Activated T-cell treated with anti-CD3 and anti-CD28 coated beads, Interleukin-2, amount 50 U/mL, for 4 hours (primary cell): ENCODE measurements at places on chromosomes 1 and 21. TPM values are rescaled to one million over a fixed set of nuclear protein-coding genes. Genes with fewer than 3 reads are reported as not detected.

Gene LCE1B
- total RNA-seq = not detected

Gene HMGCS2
- not detected for total RNA-seq

Gene OR2AJ1
- not detected for total RNA-seq

Gene RHCE
- total RNA-seq = 0.26 TPM

Gene SPRR2A
- total RNA-seq = not detected

Gene SMIM34
- total RNA-seq = not detected

Gene GREM2
- total RNA-seq = not detected

Gene ZNF683
- 0.11 TPM for total RNA-seq

Gene CD247
- total RNA-seq = 73.2 TPM

Gene SELP
- 0.48 TPM for total RNA-seq

Gene FCER1G
- 0.83 TPM for total RNA-seq

DNA sequence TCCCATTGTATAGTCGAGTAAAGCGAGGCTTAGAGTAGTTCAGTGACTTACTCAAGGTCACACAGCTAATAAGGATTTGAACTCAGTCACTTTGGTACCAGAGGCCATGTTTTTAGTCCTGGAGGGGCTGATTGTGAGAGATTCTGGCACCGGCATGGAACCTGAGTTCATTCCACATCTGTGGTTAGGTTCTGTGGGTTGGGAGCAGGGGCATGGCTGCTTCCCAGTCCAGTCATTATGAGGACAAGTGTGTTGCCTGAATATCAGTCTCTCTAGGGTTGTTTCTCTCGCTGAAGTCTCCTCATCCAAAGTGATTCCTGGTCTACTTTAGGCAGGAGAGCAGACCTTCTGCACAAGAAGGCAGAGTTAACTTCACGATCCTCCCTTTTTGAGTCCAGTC lies 90.6 kb downstream of the C1orf94 start:
- DNase-seq = no peak

- no peak for DNase-seq
These were observed 26.6 kb upstream of the RD3 start for GRCh38 chr1:211518330-211519289.

DNA sequence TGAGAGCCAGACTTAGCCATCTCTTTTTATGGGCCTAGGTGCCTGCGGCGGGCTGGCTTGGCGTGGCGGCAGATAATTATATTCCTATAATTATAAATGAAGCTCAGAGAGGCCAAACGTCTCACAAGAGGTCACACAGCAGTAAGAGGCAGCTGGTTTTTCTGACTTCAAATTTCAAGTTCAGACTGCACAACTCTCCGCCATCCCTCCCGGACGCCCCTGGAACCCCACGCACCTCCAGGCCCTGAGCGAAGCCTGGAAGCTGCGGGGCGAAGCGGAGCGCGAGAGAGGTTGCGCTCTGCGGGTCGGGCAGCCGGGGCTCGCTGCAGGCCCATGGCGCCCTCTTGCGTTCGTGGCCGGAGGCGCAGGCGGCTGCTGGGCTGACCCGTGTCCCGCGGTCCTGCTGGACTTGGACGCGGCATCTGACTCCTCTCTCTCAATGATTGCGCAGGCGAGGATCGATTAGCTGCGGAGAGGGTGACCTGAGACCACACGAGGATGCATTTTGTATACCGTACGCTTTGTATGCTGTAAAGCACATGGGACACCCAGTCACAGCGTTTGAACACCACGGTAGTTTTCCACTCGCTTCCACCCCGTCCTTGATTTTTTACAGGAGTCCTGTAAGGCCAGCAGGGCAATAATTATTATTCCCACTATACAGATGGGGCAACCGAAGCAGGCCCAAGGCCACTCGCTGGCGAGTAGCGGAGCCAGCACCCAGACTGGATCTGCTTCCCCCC lies 272.7 kb downstream of the FOXD2 start:
- peak; percentile 62 for DNase-seq

GRCh38 chr1:24323281-24323680 lies 4.1 kb downstream of the GRHL3 start:
- no peak for DNase-seq

DNA sequence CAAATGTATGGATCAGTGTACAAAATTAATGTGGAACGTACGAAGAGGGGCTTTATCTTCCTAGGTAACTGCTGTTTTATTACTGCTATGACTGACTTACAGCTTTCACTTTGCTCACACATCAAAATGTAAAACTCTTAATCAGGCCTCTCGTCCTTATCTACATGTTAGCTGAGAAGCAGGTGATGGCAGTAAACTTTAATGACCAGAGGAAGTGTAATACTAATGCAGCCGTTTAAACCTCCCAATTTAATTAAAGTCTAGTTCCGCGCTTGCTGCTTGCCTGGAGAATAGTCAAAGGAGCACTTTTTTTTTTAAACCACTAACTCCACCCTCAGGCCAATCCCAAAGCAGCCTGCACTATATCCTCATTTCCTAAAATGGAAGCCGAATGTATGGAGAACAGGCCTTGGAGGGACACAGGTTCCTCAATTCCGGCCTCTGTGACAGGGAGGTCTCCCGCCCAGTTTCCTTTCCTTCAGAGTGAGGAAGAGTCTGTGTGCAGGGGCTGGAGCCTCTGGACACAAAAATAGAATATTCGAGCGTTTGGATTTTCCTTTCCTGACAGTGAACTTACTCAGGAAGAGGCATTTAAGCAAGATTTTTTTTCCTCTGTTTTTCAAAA lies 36.7 kb upstream of the RASAL2 start:
- DNase-seq = no peak

DNA sequence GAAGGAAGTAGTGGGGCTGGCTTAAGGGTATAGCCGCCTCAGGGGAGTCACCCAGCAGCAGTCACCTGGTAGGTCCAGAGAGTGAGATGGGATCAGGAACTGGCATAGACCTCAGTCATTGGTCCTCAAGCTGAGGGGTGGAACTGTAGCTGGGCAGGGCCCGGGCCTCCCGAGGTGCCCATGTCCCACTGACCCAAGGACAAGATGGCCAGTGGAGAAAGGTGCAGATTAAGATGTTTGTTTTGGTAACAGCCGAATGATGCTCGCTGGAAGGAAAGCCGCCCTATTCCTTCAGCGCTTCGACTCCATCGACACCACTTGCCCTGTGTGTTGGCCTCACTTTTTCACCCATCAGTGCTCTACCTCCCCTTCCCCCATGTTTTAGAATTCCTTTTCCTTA lies 16.4 kb downstream of the COL9A2 start:
- no peak for DNase-seq

- DNase-seq = no peak
These were observed 9.7 kb downstream of the ZNF692 start for GRCh38 chr1:248849152-248849551.

DNA sequence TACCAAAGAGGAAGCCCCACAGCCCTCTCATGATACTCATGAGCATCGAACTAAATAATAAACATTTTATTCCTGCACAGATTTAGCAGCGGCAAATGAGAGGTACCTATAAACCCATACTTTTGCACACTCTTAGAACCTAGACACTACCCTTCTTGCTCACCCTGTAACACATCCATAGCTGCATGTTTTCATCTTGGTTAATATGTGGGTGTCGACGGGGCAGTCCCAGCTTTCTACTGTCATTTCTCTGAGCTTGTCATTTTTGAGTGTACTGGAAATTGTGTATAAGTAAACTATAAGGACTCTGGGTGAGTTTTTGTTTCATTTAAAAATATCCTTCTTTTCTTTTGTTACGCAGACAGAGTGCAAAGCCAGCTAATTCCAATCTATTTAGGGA lies 25.5 kb downstream of the OVGP1 start:
- DNase-seq = no peak

DNA sequence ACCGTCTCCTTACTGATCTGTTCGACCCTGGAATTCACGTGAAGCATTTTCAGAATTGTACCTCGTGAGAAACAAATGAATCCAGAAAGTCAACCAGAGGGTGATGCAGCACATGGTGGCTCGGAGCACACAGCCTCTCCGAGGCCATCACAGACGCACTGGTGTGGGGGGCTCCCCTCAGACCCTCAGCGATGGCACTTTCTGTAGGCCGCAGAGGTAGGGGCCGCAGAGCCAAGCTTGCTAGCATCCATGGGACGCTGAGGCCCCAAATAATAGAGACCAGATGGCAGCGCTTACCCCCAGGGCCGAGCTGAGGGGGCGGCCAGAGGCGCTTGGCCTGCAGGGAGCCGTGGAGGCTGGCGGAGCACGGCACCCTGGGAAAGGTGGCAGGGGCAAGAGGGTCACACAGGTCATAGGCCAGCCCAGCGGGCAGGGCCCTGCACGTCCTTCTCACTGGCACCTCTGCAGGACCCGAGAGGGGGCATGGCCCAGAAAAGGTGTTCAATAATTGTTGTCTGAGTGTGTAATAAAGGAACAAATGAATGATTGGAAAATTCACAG lies 28.1 kb upstream of the COL6A2 start:
- DNase-seq = peak; percentile 2

DNA sequence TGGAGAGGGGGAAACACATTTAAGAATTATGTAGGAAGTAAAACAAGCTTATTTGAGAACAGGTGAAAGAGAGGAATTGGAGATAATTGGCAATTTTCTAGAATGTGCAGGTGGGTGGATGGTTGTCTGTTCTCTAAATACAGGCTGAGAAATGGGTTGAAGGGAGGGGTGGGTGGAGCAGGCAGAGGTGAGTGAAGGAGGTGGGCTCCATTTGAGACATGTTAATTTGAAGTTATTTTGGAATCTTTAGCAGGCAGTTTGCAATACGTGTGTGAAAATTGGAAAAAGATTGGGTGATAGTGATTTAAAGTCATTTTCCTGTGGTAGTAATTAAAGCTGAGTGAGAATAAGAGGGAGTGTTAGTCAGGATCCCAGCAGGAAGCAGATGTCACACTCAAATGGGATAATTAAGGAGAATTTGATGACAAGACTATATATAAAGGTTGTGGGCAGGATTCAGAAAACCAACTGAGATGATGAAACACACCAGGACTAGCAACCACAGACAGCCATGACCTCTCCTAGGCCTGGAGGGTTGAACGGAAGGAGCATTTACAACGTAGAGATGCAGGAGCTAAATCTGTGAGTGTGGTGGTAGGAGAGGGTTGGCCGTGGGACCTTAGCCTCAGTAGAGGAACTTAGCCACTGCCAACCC lies 40.6 kb downstream of the CHRM3 start:
- DNase-seq = no peak

GRCh38 chr1:152047413-152047729 lies 10.6 kb upstream of the S100A11 start:
- DNase-seq = peak; percentile 9

- DNase-seq = no peak
These were observed 10.1 kb upstream of the ABCA4 start for GRCh38 chr1:94130851-94131595.

DNA sequence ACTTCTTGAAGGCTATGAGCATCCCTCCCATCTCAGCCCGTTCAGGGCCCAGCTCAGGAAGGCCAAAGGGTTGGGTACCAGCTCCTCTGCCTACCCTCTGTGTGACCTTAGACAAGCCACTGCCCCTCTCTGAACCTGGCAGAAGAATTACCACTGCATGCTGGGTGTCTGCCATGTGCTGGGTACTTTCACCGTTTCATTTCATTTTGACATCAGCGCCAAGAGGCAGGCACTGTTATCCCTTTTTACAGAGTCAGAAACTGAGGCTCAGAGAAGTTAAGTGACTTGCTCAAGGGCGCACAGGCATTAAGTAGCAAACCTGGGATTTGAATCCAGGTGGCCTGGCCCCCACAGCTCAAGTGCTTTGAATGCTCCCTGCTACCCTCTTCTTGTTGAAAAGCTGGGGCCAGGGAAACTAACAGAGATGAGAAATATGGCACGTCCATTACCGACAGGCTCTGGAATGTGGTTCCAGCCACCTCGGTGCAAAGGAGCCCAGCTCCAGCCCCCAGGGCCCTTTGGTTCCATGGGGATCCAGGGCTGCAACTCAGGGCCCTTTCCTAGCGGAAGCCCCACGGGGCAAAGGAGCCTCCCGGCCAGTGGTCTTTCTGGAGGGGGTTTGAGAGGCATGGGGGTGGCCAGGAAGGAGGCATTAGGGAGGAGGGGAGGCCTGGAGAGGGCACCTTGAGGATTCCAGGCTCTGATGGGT lies 6.5 kb downstream of the TMEM82 start:
- no peak for DNase-seq

- no peak for DNase-seq
These were observed 41.4 kb downstream of the SCMH1 start for GRCh38 chr1:41200728-41201127.

GRCh38 chr1:246382589-246383238 lies 124.4 kb downstream of the SMYD3 start:
- no peak for DNase-seq

- no peak for DNase-seq
These were observed 692 bp downstream of the TARDBP start for GRCh38 chr1:11013160-11013531.

DNA sequence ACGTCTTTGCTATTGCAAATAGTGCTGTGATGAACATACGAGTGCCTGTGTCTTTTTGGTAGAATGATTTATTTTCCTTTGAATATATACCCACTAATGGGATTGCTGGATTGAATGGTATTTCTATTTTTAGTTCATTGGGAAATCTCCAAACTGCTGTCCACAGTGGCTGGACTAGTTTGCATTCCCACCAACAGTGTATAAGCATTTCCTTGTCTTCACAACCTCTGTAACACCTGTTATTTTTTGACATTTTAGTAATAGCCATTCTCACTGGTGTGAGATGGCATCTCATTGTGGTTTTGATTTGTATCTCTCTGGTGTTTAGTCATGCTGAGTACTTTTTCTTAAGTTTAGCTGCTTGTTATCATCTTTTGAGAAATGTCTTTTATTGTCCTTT lies 215.0 kb downstream of the FMN2 start:
- DNase-seq = no peak

DNA sequence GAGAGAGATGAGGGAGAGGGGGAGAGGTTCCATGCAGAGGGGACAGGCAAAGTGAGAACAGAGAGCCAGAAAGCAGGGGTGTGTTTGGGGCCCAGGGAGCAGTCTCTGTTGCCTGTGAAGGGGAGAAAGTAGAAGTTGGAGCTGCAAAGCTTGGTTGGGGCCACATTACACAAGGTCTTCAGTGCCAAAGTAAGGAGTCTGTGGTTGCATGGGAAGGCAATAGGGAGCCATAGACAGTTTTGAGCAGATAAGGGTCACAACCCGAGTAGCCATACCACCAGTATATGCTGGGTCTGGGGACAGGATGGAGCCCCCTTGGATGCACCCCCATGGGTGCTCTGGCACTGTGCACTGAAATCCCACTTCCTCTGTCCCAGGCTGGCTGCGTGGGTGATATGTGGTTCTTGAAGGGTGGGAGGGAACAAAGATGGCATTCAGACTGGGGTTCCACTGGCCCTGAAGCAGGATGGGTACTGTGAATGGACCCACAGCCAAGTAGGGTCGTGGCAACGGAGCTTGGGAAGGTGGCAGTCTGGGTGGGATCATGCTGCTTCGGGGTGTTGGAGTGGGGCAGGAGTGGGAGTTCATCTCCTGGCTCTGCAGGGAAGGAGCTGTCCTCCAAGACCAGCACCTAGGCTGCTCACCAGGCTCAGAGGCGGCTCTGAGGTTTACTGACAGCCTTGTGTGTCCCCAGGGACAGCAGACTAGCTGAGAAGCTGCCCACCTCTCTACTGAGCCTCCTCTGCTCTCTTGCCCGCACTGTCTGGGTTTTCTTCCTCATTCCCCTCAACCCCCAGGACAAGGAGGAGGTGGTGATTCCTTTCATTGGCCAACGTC lies 12.1 kb downstream of the DRAXIN start:
- no peak for DNase-seq
